Muscle of back (tissue), 13 donors: ENCODE measurements at places on chromosomes 2 and 18. TPM values are rescaled to one million over a fixed set of nuclear protein-coding genes. Genes with fewer than 3 reads are reported as not detected.

DNA sequence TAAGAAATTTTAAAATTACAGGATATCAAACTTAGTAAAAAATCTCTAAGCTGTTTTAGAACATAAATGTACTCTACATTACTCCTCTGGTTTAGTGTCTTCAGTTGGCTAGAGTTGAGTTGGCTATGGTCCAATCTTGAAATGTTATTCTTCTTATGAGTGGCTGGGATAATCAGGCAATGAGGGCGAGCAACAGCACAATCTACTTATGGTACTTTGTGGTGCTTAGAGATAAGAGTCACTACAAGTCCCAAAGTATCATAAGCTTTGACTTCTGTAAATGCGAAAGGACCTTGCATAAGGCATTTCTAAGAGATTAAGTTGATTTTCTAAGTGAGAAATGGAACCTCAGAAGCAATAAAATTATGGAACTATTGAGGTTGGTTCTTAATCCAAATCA lies 361.7 kb downstream of the GPD2 start:
- no peak for DNase-seq

DNA sequence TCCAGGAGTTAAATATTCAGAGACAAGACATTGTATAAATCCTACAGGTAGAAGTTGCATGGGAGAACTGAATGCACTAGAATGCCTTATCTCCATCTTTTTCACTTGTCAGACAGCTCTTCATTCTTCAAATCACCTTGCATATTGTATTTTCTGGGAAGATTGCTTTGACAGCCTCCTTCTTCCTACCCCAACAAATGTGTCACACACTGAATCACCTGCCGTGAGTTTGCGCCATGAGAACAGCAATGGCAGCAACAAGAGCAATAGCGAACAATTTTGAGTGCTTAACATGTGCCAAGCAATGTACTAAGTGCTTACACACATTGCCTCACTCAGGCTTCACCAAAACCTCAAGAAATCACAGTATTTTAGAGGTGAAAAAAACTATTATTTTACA lies 161.3 kb upstream of the REG3G start:
- DNase-seq: no peak

SALL3 gene
- polyA plus RNA-seq: not detected

SCN2A gene
- polyA plus RNA-seq: 0.04 TPM

DGUOK gene
- polyA plus RNA-seq: 37.1 TPM
